Stimulated activated CD4-positive, alpha-beta T cell treated with anti-CD3 and anti-CD28 coated beads, Interleukin-2, amount 100 ng/mL, for 4 hours (primary cell): ENCODE measurements at places on chromosomes 6 and 20.

GRCh38 chr6:74551896-74552295 is 654.0 kb downstream of the COL12A1 start:
- DNase-seq: no peak

DNA sequence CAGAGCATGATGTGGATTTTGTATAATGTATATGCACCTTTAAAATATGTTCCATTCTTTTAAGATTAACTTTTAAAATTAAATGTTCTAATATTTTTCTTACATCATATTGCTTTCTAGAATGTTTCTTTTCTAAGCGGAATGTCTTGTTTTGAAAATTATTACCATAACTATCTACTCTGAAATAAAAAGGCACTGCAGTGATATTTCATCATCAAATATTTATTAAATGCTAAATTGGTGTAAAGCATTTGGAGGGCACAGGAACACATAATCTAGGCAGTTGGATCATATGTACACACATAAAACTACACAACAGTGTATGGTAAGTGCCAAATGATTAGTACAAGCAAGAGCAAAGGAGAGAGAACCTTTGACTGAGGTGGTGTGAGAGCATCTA is 13.8 kb downstream of the BICRAL start:
- DNase-seq: no peak

GRCh38 chr6:135465307-135465706 is 32.2 kb downstream of the AHI1 start:
- no peak for DNase-seq

- no peak for DNase-seq
Observed at GRCh38 chr6:6971369-6971768, 136.4 kb upstream of the RREB1 start.

DNA sequence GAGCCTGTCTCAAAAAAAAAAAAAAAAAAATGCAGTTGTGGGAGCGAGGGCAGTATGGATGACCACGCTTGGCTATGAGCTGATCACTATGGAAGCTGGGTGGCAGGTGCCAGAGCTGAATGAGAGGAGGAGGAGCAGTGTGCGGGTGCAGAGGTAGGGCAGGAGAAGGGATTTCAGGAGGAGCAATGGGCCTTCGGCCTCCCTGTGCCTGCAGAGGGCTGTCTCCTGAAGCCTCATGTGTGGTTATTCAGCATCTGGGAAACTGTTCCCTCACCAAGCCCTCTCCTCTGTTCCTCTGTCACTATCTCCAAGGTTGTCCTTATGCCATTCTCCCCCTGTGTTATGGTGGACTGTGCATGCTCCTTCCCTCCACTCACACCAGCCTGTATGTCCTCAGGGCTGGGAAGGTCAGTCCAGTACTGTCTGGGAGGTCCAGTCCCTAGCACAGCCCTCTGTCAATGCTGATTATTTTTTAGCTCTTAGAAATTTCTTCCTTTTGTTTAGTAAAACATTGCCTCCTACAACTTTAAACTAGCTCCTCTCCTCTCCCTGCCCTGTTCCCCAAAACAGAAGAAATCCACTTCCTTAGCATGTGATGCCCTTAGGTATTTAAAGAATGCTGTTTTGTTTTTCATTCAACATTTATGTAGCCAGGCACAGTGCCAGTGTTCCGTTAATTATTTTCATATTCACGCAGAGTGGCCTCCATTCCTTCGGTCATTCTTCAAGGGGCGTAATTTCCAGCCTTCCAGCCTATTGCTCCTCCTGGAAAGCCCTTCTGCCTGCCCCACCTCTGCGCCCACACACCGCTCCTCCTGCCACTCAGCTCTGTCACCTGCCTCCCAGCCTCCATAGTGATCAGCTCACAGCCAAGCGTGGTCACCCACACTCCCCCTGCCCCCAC is 48.9 kb downstream of the CNBD2 start:
- no peak for DNase-seq

- DNase-seq: no peak
Observed at GRCh38 chr6:30156262-30156599, 4.8 kb downstream of the TRIM10 start.

DNA sequence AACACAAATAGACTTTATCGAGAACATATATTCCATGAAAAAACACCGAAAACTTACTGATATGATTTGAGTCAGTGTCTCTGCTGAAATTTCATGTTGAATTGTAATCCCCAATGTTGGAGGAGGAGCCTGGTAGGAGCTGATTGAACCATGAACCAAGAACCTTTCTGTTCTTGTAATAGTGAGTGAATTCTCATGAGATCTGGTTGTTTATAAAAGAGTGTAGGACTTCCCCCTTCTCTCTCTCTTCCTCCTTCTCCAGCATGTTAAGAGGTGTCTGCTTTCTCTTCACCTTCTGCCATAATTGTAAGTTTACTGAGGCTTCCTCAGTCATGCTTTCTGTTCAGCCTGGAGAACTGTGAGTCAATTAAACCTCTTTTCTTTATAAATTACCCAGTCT is 1289.3 kb upstream of the CITED2 start:
- no peak for DNase-seq

GRCh38 chr6:110654096-110654820 is 161.0 kb downstream of the CDK19 start:
- DNase-seq: no peak

DNA sequence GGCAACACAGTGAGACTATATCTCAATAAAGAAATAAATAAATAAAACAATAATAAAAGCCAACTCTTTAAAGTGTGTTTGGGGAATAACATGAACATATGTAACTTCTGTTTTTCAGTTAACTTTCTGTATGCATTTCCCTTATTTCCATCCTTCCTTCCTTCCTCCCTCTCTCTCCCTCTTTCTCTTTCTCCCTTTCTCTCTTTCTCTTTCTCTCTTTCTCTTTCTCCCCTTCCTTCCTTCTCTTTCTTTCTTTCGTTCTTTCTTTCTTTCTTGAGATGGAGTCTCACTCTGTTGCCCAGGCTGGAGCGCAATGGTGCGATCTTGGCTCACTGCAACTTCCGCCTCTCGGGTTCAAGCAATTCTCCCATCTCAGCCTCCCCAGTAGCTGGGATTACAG is 48.8 kb upstream of the PRND start:
- no peak for DNase-seq

- DNase-seq: no peak
Observed at GRCh38 chr20:35355372-35355771, 56.4 kb downstream of the UQCC1 start.

DNA sequence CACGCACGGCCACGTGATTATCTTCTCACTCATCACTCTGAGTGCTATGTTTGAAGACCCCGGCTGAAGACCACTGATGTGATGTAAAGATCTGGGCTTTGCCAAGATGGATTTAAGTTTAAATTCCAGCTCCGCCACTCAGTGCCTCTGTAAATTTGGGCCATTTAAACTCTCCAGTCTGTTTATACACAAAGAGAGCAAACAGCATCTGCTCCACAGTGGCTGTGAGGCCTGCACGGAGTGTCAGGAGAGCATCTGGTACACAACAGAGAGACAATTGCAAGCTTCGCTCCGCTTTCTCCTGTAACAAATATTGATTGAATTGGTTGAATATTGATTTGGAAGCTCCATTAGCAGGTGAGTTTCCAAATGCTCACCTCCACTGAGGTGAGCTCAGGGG is 80.5 kb upstream of the FRMD1 start:
- no peak for DNase-seq

GRCh38 chr6:111718990-111719389 is 113.3 kb upstream of the TRAF3IP2 start:
- DNase-seq: no peak

- no peak for DNase-seq
Observed at GRCh38 chr6:80969439-80969838, 783.0 kb downstream of the TENT5A start.

DNA sequence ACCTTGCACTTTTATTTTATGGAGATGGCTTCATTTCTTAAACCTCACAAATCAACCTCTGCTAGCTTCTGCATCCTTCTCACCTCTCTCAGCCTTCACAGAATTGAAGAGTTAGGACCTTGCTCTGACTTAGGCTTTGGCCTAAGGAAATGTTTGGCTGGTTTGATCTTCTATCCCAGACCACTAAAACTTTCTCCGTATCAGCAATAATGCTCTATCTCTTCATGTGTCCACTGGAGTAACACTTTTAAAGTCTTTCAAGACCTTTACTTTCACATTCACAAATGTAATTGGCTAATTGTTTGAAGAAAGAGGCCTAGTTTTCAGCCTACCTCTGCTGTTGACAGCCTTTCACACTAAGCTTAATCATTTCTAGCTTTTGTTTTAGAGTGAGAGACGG is 212.9 kb downstream of the TTLL2 start:
- no peak for DNase-seq

DNA sequence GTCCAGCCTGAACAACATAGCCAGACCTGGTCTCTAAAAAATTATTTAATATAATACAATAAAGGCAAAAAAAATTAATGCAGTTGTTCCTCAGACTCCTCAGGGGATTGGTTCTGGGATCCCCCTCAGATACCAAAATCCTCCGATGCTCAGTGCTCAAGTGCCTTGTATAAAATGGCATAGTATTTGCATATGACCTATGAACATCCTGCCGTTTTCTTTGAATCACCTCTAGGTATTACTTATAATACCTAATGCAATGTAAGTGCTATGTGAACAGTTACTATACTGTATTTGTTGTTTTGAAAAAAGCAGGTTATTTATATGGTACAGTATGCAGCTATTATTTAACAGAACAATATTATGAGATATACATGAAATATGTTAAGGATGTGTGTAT is 43.3 kb downstream of the RNGTT start:
- DNase-seq: no peak

- DNase-seq: no peak
Observed at GRCh38 chr20:42604998-42605956, 584.4 kb downstream of the PTPRT start.

GRCh38 chr6:158028421-158028820 is 46.8 kb downstream of the SYNJ2 start:
- no peak for DNase-seq

- DNase-seq: no peak
Observed at GRCh38 chr20:5703681-5704101, 46.5 kb upstream of the SHLD1 start.

DNA sequence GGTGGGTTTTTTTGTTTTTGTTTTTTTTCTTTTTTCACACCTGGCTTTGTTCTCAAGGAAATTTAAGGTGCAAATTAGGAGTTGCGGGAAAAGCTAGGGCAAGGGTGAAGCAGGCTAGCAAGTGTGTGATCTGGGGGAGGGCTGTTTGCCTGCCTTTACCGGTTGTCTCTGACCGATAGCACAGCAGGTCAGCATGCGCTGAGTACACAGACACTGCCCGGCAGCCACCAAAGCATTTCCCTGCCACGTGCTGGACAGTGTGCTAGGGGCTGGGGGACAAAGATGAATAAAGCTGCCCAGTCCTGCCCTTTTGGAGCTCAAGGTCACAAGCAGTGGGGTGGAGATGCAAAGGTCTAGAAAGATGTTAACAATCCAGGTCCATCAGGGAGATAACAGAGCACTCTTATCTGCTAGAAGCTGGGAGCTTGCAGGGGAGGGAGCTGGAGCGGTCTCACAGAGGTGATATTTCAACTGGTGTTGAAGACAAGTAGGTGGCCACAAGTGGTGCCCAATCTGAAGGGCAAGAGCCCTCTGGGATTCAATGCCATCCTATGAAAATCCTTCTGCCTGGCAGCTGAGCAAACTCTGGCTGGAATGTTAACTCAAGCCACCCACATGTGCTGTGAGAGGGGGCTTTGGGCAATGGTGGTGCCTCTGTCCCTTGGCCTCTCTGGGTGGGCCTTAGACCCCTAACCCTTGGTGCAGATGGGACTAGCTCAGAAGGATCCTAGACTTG is 24.5 kb downstream of the TTBK1 start:
- DNase-seq: no peak

DNA sequence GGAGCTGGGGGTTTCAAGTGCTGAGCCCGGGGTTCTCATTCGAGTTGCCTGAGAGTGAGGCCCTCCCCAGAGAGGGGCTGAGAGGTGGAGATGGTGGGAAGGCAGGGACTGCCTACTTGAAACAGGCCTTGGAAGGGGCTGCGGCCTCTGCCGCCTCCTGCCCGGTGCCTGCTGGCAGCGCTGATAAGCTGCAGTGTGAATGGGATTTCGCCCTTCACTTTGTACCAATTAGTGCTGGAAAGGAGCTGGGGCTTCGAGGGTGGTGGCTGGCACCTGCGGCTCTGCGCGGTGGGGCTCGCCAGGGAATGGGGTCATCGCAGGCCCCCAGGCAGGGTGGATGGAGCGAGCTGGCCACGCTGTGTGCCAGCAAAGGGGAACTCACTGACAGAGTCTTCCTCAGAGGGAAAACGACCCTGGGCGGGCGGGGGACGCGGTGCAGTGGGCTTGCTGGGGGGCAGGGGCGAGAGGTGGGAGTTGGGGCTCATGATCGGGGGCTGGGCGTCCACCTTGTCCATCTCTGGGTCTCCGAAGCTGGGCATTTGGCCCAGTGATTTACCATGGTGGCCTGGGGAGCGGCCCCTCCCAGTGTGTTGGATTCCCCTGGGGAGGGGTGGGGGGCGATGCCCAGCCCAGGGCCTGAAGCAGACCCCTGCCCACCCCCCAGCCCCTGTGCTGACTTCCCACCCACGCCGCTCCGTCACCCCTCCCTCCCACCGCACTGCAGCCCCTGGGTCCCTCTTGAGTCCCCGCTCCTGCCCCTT is 22.9 kb downstream of the COL20A1 start:
- DNase-seq: no peak

GRCh38 chr6:154548130-154548830 is 37.8 kb upstream of the CNKSR3 start:
- DNase-seq: no peak

DNA sequence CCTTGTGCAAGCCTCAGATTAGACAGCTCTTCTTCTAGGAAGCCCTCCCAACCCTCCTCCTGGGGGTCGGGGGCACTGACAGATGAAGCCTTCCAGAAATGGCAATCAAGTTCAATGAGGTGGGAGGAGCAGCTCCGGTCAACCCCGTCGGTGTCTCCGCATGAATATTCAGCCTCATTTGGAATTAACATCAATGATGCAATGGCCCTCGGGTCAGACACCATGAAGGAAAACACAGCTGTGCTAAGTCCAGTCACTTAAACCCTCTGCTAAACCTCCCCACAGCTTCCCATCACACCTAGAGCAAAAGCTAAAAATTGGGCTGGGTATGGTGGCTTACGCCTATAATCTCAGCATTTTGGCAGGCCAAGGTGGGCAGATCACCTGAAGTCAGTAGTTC is 36.5 kb downstream of the ZNF217 start:
- DNase-seq: no peak

DNA sequence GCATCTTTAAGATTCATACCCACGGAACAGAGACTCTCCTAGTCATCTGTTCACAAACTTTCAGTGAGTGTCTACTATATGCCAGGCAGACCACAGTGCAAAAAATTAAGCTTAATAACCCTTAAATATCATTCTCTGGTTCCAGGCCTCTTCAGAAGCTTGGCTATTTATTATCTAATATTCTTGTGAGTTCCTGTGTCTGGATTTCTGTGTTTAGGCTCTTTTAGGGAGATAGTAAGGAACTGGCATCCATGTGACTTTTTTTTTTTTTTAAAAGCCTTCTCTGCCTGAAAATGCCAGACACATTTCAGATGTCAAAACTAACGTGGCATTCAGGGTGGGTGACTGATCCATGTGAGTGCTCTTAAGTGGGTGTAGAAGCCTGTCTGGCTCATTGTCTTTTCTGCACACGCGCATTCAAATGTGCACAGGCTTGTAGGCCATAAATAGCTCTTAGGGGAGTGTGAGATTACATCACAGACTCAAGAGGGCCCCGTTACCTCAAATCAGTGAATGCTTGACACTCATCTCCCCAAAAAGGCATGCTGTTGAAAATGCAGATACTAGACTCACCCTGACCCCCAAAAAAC is 141.9 kb downstream of the GMPR start:
- DNase-seq: no peak
